LHCN-M2 (cell line): ENCODE measurements at places on chromosomes 12 and 14.

DNA sequence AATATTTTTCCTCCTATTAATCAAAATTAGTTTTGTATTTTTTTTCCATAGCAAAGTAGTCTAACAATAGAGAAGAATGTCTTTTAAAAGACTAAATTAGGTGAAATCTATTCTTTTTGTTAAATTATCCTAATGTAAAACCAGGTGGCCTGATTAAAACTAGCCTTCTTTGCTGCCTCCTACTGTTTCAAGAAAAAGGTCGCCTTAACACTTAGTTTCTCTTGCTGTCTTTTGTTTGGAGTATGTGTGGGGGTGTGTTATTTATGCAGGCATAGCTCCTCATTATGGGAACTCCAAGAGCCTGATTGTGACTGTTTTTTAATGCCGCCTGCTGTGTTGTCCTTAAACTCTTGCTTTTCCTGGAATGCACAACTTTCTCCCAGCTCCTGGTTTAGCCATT, 855.3 kb downstream of the DIO2 start:
- no peak for DNase-seq

- no peak for DNase-seq
Measured at GRCh38 chr14:72590577-72590976, 303.3 kb downstream of the DPF3 start.

DNA sequence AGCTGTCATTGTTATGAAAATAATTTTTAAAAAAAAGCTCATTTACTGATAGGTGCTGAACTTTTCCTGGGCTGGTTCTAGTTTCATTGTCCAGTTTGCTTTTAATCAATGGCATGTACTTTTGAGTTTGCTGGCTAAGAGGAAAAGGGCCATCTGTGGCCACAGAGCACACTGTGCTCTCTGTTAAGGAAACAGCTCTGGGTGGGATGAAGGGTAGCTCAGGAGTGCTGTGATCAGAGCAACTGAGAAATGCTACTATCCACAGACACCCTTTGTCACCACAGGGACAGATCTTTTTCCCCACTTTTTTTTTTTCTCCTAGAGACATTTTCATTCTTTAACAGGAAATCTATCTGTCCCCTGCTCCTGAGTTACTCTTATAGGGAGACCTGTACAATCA, 387.1 kb upstream of the PRICKLE1 start:
- no peak for DNase-seq

GRCh38 chr12:104510145-104510872, 53.6 kb downstream of the CHST11 start:
- no peak for DNase-seq

- DNase-seq = no peak
Measured at GRCh38 chr14:36344211-36344610, 23.8 kb upstream of the MBIP start.
